ENCODE measurements at places on chromosomes 3 and 15.

- DNase-seq: no peak
Observed at GRCh38 chr15:35019404-35020327, 31.6 kb upstream of the ZNF770 start.

DNA sequence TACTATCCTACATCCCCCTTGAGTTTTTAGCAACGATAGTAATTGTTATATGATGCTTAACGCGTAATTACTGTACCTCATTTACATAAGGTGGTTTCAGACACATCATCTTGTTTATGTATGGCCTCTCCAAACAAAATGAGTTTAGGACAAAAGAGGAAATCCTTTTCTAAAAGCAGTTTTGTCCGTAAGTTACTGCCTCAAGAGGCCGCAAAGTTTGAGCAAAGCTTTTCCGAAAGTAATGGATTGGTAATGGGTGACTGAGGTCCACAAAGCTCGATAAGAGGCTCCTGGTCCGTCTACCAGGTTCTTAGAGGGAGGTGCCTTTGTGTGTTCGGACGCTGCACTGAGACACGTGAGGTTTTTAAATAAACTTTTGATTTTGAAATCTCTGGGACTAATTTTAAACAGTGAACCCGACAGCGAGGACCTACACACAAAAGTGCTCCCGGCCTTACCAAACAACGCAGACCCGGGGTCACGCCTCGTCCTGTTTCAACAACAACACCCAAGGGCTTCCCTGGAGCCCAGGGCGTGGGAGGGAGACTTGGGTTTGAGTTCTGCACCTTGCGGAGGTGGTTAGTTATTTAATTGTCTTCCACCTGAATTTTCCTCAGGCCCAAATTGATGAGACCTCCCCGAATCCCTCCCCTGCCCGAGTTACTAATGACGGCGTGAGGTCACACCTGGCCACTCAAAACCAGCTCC, 456 bp upstream of the C15orf61 start:
- DNase-seq: no peak

GRCh38 chr3:58482917-58483636, 8.8 kb upstream of the KCTD6 start:
- no peak for DNase-seq

- DNase-seq: no peak
Observed at GRCh38 chr3:183884097-183884426, 618 bp downstream of the PARL start.

GRCh38 chr3:21100656-21101359, 650.2 kb downstream of the ZNF385D start:
- no peak for DNase-seq

- DNase-seq: no peak
Observed at GRCh38 chr3:69906351-69906966, 93.1 kb upstream of the SAMMSON start.

DNA sequence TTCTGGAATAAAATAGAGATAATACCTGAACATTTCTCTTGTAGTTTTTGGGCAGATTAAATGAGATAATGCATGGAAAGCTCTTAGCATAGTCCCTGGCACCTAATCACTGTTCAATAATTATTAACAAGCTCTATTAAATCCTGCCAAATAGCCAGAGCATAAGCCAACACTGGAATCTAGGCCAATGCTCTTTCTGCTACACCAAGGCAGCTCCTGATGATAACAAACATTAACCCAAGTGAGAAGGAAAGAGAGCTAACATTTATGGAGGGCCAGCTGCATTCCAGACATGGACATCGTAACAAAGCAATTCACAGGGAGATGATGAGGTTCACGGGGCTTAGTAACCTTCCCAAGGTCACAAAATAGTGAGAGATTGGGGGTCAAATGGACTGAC, 23.3 kb downstream of the LARP6 start:
- no peak for DNase-seq

DNA sequence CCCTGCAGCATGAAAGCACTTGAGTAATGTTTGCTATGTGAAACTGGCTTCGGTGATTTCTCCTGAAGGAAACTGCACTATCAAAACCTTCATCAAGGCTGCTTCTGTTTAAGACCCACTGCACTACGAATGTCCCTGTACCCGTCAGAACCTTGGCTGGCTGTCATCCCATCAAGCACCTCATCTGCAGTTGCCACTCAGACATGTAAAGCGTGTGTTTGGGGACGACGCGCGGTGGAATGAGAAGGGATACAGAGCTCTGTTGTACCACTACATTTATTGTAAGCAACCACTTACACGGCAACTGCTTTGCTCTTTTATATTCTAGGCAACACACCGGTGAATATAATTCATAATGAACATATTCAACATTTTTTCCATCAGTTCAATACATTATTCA, 147.6 kb downstream of the TIGIT start:
- no peak for DNase-seq

DNA sequence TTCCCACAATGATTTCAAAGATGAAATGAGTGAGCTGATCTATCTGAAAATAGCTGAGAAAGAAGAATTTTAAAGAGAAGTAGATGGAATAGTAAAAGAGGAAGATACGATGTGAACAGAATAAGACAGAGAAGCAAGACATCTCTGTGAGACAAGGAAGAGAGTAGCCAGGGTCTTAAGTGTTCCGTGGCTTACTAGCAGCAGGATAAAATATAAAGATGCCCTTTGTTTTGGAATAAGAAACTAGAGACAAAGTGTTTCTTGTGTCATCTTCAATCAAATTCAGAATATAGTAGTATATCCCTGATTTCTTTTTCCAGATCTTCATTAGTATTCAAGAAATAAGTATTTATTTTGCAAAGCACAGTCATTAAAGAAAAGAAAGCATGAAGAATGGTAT, 281.0 kb upstream of the NECTIN3 start:
- no peak for DNase-seq

- no peak for DNase-seq
Observed at GRCh38 chr15:85430406-85431204, 50.2 kb downstream of the AKAP13 start.

Measured in stimulated activated CD4-positive, alpha-beta T cell treated with anti-CD3 and anti-CD28 coated beads, Interleukin-2, amount 100 ng/mL, for 4 hours (primary cell).